ENCODE measurements at places on chromosomes 4 and X.

GRCh38 chr4:113711883-113712662, 49.5 kb downstream of the CAMK2D start:
- no peak for DNase-seq

DNA sequence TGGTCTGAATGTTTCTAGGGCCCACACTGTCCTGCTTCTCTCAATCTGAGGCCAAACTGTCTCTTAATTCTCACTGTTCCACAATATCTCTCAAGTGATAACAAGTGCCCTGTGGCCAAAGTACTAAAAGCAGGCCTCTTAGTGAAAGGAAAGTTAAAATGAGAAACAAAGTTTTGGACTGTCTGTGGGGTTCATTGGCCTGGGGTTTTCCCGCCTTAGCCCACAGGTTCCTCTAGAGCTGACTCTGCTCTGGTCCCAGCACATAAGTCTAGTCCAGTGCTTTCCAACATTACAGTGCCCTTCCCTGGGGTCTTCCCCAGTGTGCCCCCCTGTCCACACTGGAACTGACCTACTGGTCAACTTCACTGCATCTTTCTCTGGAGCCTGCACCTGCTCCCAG, 6.3 kb downstream of the MAGEB1 start:
- no peak for DNase-seq

DNA sequence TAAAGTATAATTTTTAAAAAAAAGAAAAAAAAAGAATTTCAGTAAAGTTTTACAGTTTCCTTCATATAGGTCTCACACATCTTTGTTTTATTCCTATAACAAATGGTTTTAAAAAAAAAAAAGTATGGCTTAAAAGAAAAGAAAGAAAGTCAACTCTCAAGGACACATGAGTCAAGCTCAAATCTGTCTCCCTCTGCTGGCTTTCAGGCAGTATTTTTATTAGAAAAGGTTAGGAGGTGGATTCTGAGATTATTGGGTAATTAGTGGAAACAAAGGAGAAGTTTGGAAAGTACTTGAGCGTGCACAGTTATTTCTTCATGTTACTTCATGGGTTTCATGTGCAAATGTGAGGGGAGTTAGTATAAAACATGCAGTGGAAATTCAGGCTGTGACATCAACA, 36.6 kb upstream of the BTC start:
- DNase-seq = no peak

- DNase-seq = no peak
These were observed 808.7 kb downstream of the CENPC start for GRCh38 chr4:66736606-66737005.

DNA sequence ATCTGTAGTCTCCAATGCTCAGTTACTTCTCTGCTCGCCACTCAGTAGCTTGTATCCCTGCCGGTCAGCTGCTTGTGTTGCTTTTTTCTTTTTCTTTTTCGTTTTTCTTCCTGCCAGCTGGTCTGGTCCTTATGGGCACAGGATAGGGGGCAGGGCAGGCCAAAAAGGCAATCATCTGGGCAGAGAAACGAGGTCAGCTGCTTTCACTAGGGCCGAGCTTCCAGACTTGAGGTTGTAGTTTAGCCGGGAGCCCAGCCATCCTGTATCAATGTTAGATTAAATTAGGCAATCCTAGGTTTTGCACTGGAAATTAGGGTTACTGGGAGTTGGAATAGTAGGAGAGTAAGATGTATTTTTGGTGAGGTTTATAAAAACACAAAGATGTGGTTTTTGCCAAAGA, 3.4 kb downstream of the ARSF start:
- DNase-seq = no peak

DNA sequence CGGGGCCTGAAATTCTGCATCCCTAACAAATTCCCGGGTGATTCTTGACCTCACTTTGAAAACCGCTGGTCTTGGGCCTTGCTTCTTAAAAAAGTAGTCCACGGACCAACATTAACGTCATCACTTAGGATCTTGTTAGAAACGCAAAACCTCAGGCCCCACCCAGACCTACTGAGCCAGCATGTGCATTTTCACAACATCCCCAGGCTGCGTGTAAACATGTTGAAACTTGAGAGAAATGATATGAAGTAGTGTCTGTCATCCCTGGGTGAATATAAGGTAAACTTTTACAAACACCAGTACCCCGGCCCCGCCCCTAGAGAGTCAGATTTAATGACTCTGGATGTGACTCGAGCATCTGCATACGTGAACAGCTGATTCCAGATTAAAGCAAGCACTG, 33.7 kb downstream of the SORBS2 start:
- DNase-seq = no peak

DNA sequence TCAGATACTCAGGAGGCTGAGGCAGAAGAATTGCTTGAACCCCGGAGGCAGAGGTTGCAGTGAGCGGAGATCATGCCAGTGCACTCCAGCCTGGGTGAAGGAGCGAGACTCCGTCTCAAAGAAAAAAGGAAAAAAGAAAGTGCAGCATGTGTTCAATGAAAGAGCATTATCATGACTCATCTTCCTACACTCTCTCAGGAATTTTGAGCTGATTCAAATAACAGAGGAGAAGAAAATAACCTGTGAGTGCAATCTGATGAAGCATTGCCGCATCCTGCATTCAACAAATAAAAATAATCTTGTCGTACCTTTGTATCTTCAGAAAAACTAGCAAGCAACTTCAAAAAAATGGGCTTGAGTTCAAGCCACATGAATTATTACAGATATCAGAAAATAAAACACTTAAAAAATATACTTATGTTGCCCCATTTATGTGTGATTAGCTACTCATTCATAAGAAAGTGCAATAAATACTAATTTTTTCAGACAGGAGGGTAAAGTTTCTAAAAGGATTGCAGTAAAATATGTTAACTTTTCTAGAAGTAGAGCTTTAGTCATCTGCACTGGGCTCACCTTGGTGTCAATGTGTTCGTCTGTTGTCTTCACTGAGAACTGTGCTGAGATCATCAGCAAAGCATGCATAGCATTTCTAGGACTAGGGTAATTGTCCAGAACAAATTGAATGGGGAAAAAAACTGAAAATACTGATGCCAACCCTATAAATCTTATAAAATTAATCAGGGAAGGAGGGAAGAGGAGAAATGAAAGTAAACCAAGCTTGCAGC, 90.4 kb upstream of the VCX3B start:
- DNase-seq = no peak

GRCh38 chr4:173119818-173120217, 48.8 kb upstream of the GALNT7 start:
- DNase-seq = no peak

DNA sequence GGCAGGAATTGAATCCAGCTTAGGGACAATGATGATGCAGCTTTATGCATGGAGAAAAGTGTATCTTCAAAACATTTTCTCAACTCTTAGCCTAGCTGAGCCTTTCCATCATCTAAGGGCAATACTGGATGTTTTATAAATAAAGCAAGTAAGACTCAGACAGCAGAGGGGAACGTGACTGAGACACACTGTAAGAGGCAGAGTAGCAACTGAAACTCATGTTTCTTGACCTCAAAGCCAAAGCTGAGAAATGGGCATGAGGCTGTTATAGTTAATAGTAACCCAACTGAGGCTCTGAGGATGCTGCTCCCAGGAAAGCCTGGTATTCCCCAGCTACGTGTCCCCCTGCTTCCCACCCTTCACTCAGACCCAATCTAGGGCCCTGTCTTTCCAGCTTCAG, 44.6 kb downstream of the ARHGEF9 start:
- no peak for DNase-seq

DNA sequence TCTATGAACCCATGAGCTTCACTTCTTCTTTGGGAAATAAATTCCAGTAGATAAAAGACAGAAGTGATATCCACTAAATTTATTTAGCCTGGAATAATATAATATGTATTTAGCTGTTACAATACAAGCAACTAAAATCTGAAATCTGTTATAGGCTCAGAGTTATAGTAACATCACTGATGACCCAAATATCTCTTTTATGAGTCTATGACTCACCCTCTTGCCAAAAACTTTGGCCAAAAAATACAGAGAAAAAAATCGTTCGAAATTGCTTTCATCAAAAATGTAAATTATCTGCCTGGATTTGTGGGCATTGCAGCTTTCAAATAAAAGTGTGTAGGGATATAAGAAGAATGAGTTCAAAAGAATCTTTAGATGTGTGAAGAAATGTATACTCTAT, 89.4 kb upstream of the DKK2 start:
- no peak for DNase-seq

Measured in stimulated activated CD8-positive, alpha-beta memory T cell treated with anti-CD3 and anti-CD28 coated beads, Interleukin-15, amount 100 ng/mL, for 1 hour (primary cell).